ENCODE measurements at places on chromosomes 7 and 10.

DNA sequence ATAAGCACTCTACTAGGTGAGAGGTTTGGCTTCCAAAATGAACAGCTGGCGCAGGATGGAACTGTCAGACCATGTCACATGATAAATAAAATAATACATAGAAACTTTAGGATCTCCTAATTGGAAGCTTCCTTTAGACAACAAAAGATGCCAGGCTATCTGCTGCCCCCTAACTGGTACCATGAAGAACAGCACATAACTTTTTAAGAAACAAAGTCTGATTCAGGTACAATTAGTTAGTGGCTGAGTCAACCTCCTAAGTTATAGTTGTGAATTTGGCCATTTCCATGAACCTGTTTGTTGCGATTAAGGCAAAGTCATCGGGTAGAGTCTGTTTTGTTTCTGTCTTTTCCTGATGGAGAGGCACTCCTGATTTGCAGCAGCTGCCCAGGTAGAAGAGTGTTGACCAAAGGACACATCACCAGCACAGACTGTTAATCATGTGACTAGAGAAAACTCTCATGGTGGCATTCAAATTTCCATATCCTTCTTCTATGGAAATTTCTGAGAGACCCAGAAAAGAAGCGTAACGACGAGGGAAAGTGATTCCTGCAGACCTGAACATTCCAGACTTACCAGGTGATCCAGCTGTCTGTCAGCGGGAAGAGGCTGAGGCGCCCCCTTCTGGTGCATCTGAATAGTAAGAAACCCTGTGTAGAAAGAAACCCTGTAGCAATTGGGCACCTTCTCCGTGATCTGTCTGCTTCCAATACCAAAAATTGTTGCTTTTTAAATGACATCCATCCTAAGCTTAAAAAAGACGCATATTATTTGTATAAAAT lies 8.6 kb upstream of the INHBA start:
- DNase-seq = peak; percentile 40

DNA sequence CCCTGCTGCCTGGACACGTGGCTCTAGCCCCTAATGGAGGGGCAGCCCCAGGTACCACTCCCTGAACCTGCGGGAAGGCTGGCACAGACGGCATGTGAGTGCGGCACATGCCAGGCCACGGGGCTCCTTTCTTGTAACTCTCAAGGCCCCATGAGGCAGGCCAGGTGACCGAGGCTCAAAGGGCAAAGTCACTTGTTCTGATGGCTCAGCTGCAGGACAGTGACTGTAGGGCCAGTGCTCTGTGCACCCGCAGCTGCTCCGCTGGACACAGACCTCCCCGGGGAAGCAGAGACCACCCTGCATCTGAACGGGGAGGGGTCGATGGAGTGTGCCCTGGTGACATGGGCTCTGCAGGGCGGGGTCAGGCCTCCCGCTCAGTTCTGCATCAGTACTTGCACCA lies 55.3 kb downstream of the PTPRE start:
- DNase-seq = no peak

- peak; percentile 57 for DNase-seq
Measured at GRCh38 chr10:63633677-63634487, 112.7 kb downstream of the REEP3 start.

DNA sequence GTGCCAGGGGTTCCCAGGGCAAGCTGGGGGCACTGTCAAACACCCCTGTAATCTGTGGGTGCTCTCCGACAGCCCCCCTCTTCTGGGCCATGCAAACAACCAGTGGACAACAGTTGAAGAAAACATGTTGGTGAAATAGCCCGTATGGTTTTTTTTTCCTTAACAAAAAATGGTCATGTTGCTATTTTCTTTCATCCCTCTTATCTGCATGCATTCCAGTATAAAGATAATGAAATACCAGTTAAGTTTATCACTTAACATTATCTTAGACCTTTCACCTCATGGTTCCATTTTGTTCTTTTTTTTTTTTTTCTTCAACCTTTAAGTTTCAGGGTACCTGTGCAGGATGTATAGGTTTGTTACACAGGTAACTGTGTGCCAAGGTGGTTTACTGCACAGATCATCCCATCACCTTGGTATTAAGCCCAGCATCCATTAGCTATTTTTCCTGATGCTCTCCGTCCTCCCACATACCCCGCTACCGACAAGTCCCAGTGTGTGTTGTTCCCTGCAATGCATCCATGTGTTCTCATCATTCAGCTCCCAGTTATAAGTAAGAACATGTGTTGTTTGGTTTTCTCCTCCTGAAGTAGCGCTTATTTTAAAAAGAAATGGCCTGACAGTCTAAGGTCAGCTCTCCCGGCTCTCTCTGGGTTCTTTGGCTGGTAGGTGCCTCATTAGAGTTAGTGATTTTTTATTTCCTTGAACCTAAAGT lies 110.1 kb downstream of the NRP1 start:
- no peak for DNase-seq

GRCh38 chr7:69537691-69538090 lies 60.6 kb upstream of the AUTS2 start:
- DNase-seq = no peak
